ENCODE measurements at places on chromosomes 7 and 10.
A peak's percentile ranks its signal among the peaks of the same experiment; 100 is the strongest.

- DNase-seq: no peak
Measured at GRCh38 chr10:27207350-27207749, 33.2 kb downstream of the ACBD5 start.

DNA sequence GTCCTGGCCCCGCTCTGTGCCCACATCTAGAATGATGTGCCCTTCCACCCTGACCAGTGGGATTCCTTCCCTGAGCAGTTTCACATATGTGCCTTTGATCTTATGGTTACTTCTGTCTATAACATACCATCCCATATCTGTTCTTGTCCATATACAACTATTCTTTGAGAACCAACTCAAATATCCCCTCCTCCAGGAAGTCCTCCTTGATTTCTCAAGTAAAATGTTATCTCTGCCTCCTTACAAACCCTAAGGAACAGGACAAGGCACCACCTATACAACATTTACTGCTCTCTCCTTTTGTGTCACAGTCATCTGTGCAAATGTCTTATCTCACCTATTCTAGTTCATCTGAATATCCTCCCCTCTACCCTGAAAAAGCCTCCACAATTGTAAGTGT is 28.2 kb downstream of the HABP2 start:
- DNase-seq: no peak

DNA sequence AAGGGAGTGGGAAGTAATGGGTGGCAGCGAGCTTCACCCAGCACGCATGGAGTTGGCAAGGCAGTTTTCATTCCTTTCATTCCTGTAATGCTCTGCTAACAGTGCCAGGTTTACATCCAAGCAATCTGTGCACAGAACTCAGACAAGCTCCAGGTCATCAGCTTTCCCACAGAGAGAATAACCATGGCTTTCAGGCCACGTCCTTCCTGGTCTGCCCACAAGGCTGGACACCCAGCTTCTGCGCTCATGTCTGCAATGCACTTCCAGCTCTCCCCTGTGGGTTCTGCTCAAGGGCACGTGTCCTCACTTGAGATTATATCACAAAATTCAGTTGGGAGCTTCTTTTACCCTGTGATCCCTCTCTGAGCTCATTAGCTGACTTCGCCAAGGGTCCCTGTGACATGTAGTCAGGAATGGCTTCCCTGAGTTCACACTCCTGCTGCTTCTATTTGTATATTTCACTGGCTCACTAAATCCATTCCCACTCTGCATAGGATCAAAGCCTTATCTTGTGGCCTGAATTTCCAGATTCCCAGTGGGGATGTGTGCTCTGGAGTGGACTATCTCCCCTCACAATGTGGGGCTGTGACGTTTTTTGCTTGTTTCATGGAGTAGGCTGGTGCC is 18.6 kb downstream of the AKR1C2 start:
- peak; percentile 54 for DNase-seq

DNA sequence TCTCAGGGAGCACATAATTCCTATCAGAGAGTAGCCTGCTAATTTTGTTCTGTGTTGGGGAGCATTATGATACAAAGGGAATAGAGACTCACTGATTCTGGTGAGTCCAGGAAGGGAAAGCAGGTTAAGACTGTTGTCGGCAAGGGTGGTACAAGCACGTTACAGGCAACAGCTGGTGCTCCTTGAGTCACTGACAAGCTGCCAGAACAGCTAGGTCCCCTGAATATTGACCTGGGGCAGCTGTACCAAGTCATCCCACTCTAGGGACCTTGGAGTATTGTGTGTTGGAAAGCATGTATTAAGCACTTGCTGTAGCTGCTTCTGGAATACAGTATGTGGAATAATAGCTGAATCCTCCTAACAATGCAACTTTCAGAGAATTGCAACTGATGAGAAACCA is 37.0 kb upstream of the GLCCI1 start:
- DNase-seq: no peak

DNA sequence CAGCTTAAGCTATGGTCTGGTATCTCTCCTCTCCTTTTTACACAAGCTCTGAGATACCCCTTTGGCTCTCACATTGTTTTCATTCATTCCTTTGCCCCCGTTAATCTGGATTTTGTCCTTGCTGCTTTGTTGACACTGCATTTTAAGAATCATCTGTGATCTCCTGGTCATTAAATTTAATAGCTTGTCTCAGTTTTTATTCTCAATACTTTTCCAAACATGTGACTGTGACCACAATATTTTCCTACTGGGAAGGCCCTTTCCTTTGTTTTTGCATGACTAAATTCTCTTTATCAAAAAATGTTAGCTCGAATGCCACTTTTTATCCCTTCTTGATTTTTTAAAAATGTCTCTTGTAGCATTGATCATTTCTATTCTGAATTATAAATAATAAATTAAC is 171.2 kb downstream of the SUGCT start:
- DNase-seq: no peak

GRCh38 chr10:52563360-52563759 is 209.2 kb downstream of the MBL2 start:
- DNase-seq: peak; percentile 60

- DNase-seq: peak; percentile 4
Measured at GRCh38 chr7:152894295-152895170, 135.0 kb downstream of the ACTR3B start.

DNA sequence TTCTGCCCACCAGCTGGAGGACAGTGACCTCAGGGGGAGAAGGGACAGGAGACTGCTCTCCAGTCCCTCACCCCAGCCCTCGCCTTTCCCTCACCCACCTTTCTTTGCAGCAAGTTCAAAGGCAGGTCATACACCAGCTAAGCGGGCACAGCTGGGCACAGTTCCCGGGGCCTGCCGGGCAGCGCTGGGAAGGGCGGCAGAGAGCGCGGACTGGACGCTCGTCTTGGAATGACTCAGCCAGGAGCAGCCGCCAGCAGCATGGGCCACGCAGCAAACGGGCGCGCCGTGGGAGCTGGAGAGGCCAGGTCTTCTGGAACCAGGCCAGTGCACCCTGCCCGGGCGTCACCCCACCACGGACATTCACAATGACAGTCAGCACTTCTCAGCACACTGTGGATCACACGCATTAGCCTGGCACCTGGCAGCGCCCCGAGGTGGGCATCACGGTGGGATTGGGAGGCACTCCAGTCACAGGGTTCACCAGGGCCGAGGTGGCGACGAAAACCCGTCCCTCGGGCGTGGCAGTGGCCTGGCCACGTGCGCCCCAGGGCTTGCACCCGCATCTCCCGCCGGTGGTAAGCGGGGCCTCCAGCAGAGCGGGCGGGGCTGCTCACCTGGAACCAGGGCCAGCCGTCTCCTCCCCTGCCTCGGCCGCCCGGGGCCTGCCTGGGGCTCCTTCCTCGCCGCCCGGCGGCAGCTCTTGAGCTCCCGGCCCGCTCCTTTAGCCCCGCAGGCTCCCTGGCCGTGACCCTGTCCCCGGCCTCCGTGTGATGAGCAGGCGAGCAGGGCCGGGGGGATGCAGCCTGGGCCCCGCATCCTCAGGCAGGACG is 29.0 kb upstream of the WDFY4 start:
- DNase-seq: peak; percentile 3

DNA sequence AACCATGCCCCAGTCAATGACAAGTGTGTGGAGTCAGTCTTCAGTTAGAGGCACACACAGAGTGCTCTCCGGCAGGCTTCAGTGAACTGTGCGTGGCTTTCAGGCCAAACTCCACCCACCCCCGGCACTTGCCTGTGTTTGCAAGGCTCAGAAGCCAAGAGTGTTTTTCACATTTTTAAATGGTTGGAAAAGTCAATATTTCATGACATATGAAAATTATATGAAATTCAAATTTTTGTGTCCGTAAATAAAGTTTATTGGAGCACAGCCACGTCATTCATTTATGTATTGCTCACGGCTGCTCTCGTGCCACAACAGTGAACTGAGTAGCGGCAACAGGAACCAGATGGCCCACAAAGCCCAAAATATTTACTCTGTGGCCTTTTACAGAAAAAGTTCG is 104.7 kb downstream of the SFMBT2 start:
- DNase-seq: no peak

- DNase-seq: peak; percentile 39
Measured at GRCh38 chr7:17968791-17969715, 28.8 kb upstream of the SNX13 start.
